MV-4-11 (cell line): ENCODE measurements at places on chromosomes 7 and 10.

GRCh38 chr7:101370836-101371235 is 8.2 kb downstream of the COL26A1 start:
- DNase-seq, result peak; percentile 96

DNA sequence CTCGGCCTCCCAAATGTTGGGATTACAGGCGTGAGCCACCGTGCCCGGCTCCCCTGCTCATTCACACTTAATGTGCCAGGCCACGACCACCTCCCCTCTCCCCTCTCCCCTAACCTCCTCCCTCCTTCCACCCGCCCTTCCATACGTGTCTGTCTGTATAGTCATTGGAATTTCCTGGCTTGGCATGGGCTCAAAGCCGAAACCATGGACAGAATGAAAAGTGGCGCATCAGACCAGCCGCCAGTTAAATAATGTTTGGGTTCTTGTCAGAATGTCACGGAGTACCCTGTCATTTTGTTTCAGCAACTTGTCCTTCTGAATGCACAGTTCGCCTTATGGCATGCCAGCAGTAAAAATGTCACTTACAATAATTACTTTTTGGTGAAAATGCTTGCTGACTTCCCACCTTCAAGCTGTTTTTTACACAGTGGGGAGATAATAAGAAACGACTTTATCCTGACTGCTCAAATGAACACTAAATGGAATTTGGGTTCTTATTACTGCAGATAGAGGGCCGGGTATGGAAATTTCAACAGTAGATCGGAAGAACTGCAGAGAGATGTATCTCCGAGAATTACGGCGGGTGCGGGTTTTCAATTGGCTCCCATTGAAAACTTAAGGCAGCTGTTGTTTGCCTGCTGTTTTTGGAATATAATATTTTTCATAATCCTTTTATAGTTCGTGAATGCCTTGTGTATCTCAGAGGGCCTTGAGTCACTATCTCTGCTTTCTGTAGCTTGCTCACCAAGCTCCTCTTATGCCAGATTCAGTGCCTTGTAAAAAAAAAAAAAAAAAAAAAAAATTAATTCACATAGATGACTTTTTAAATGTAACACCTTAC is 65.5 kb upstream of the SH2B2 start:
- no peak for DNase-seq

- no peak for DNase-seq
Measured at GRCh38 chr10:133135116-133135465, 24.9 kb upstream of the KNDC1 start.

- DNase-seq, result no peak
Measured at GRCh38 chr10:49819234-49819958, 57.3 kb upstream of the OGDHL start.

DNA sequence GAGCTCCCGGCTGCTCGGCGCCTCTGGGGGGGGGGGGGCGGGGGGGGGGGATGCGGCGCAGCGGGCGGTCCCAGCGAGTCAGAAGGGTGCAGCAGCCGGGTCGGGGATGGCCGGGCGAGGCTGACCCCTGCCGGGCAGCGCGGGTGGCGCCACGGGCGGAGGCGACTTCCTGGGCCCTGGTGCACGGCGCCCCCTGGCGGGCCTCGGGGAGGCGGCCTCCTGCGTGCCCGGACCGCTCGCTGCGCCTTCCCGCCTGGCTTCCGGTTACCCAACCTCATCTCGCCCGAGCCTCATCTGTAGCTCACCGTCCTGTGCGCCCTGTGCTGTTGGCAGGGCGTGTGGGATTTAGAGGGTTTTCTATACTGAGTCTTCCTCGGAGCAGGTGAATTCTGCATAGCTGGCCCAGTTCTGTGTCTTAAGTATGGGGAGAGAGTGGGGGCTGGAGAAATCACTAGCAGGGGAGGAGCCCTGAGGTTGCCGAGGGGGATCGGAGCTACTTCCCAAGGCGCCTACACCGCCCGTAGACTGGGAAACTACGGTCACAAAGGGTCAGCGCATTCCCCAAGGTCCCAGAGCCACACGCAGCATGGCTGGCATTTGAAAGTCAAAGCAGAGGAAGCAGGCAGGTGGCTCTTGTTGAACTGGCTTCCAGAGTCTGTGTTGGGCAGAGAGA is 28.3 kb upstream of the WDFY4 start:
- peak; percentile 84 for DNase-seq

- peak; percentile 93 for DNase-seq
Measured at GRCh38 chr10:95561177-95561863, at the start of gene SORBS1. Gene SORBS1 (minus strand): TSS chr10:95561371. CDS start chr10:95441135, 120,236 bp downstream.

GRCh38 chr7:36291387-36292316 is 98.0 kb upstream of the ANLN start:
- DNase-seq, result peak; percentile 61

DNA sequence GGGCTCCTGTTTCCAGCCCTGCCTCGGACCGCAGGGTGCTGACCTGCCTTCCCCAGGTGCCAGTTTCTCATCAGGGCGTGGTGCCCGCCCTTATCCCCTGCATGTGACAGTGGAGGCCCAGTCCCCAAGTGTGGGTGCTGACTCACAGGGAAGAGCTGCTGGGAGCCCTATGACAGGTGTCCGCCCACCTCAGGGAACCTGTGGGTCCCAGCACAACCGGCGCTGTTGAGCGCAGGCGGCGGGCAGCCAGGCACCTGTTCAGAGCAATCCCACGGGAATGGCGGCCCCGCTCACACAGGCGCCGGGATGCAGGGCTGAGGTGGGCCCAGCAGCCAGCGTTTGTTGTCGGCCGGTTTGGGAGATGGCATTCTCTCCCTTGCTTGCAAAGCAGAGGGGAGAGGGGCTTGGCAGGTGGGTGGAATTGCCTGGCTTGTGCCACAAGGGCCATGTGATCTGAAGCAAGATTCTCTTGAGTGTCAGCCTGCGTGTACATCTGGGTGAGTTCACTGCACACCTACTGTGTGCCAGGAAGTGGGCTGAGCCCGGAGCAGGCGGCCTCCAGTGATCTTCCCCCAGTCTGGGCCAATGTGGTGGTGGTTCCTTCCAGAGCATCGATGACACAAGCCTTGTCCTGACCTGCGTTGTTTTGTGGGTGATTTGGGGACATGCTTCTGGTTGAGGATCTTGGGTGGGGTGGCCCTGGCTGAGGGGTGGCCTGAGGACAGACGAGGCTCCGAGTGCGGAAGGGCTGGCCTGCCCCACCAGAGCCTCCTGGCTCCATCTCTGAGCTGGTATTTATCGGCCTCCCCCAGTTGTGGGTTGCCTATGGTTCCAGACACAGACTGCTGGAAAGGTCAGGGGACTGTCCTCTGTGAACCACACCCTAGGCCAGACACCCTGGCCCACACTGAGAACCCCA is 2.4 kb downstream of the PWWP2B start:
- no peak for DNase-seq

DNA sequence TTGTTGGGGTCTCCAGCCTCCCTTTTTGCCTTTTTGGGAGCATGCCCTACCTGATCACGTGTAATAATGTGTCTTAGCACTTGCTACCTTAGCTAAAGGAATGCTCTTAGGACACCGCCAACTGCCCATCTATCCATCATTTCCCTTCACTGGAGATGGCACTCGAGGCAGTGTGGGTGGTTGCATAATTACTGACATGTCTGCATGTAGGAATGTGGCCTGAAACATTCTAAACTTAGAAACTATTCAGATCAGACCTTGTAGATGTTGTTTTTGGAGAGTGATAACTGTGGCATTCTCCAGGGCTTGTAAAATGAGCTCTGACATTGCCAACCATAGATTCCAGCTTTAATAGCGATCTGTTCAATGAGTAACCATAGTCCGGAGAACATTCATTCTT is 365.8 kb downstream of the BBS9 start:
- DNase-seq, result no peak

DNA sequence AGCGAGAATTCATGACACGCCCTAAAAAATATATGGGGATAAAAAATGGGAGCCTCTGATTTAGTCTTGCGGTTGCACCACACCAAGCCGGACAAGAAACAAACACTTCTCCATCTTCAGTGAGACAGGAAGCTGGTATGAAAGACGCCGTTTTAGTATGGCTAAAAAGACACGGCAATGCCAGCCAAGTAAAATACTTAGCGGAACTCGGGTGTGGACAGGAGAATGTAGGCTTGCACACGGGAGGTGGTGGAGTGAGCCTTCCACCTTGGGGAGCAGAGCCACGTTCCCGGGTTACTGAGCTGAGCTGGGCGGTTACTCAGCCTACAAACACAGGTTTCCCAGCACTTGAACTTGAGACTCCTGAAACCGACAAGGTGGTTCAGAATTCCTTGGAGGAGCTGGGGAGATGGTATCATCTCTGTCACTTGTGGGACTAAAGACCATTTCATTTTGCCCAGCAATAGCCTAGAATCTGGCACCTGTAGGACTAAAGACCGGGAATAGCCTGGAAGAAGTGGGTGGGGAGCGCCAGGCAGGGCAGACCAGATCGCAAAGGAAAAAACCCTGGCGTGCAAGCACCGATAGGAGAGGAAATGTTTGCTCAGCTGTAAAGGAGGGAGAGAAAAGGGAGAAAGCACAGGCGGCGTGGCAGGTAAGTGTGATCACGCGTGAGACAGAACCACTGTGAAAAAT is 34.8 kb upstream of the SEPHS1 start:
- DNase-seq, result peak; percentile 8

DNA sequence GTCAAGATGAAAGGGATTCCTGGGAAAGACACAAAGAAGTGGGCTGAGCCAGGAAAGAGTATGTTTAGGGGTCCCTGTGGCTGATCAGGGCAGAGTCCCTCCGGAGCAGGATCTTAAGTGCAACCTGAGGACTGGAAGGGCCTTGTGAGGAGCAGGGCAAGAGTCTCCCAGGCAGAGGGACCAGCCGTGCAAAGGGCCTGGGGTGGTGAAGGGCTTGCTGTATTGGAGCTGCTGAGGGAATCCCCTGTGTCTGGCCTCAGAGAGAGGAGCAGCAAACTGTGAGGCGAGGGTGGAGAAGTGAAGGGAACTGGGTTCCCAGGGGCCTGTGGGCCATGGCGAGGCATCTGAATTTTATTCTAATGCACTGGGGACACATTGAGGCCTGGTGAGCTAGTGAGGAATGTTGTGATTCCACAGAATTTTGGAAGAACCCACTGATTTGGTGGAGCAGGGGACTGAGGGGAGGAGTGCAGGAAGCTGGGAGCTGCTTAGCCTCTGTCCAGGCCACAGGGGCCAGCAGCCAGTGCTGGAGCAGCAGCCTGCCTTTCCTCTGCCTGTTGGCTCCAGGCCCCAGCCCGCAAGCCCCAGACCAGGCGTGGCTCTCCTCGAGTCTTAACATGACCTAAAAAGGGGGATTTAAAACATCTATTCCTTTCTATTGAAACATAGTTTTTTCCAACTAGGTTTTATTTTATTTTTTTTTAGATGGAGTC is 138.4 kb upstream of the IGFBP3 start:
- DNase-seq, result no peak

- DNase-seq, result no peak
Measured at GRCh38 chr10:131450216-131450765, 138.8 kb upstream of the TCERG1L start.

GRCh38 chr7:142181966-142182365 is 70.4 kb downstream of the MGAM2 start:
- no peak for DNase-seq

DNA sequence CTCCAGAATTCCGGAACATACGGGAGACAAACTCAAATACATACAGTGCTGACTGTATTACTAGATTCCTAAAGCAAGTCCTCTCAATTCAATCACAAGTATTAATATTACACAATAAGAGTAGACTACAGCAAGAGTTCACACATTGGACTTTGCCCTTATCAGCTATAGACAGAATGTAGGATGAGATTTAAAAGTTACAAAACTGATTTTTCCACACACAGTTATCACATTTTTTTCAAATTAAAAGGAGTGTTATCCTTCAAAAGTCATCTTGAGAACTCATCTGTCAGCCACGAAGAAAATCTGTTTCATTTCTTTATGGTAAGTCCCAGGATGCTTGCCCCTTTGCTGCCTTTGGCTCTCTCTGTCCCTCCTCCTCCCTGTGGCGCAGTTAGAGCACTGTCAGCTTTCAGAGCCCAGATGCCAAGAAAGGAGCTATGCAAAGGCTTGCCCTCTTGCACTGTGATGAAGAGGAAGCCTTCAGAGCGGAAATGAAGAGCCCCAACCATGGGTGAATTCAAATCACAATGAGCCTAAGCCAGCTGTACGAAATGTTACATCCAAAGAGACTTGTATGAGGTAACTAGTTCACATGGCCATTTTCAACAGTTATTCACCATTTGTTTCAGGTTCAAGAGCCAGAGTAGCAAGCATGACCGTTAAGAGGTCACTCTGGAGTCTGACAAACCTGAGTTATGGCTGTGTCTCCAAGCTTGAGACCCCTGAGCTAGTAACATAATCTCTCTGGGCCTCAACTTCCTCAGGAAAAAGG is 10.7 kb downstream of the NCOA4 start:
- DNase-seq, result peak; percentile 23

DNA sequence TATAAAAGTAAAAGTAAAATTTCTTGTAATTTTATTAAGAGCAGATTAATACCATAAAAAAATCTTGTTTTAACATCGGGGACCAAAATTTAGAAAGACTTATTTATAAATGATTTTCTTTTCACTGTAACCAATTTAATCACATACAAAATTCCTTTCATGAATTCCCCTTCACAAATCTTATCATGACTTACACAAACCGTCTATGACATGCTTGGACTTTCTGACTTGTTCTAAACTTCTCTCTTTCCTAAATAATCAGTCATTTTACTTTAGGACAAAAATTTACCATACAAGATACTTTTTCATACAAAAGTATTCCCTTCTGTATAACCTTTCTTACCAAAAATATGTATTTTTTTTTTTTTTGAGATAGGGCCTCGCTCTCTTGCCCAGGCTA is 9.3 kb downstream of the CROT start:
- DNase-seq, result no peak
